ENCODE measurements at places on chromosomes 2 and 18. TPM values are rescaled to one million over a fixed set of nuclear protein-coding genes. Genes with fewer than 3 reads are reported as not detected.
A peak's percentile ranks its signal among the peaks of the same experiment; 100 is the strongest.

DNA sequence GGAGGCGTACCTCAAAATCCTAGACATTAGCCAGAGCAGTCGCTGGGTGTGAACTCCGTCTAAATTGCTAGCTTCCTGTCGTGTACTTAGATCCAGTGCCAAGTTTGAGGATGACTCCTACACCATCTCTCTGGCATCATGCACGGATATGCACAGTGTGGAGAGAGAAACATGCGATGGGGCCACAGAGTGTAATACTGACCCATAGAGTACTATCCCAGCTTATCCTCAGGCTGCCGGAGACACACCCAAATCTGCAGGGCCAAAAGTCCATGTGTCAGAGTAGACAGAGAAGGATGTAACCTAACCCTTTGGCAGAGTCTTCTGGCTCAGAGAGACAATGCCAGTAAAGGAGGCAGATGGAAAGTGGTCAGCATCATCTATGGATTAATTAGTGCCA lies 84.2 kb downstream of the ARL4C start:
- DNase-seq: no peak
- H3K4me1 ChIP-seq: peaks cover 59% of the 10 kb centered on the region
- H3K27me3 ChIP-seq: no peaks in the 10 kb centered on the region
- no peak overlapping the region for H3K4me3 ChIP-seq

DNA sequence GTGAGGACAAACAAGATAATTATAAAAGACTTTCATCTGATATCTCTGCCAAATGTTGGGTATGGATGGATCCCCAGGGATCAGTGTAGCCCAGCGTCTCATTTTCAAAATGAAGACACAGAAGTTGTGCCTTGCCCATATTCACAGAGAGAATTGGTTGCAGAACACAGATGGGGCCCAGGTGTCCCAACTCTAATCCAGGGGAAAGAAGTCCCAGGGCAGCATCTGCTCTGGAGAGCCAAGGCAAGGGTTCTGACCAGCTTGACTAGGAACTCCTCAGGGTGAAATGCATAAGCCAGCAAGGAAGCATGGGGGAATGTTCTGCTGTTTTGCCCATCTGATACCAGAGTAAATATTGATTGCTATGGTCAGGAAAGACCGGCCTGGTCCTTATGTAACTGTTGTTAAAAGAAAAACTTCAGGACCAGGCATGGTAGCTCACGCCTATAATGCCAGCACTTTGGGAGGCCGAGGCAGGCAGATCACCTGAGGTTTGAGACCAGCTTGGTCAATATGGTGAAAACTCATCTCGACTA lies 68.7 kb upstream of the CABLES1 start:
- no peak overlapping the region for H3K27ac ChIP-seq
- no peaks in the 10 kb centered on the region for H3K27me3 ChIP-seq
- DNase-seq: no peak
- peaks cover 43% of the 10 kb centered on the region for H3K4me1 ChIP-seq
- no peak overlapping the region for H3K4me3 ChIP-seq

DNA sequence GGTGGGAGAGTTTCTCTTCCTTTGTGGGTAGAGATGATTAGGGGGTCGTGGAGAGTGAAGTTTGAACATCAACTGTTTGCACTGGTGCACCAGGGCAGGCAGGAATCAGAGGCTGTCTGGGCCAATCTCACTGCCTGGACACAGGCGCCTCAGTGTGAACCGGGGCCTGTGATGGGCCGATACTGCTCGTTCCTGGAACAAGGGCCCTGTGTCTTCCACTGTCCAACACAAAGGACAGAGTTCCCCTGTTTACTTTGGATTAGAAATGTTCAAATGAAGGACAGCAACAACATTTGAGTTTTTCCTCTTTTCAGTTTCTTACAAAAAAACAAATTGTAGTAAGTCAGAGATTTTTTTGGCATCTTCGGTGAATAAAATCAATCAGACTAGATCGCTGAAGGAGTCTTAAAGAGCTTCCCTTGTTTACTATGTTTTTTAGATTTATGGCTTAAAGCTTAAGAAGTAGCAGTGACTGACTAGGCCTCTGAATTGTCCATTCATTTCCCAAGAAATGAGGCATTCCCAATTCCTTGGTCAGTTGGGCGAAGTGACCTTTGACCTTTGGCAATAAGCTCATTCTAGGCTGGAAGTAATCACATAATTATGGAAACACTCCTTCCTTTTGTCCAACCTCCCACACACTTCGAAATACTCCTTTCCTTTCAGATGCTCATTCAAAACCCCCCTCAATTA lies 11.6 kb upstream of the TGFA start:
- no peaks in the 10 kb centered on the region for H3K36me3 ChIP-seq
- no peak for DNase-seq
- peaks cover 23% of the 10 kb centered on the region for H3K27me3 ChIP-seq

GRCh38 chr2:23657371-23657770 lies 269.6 kb downstream of the ATAD2B start:
- H3K4me3 ChIP-seq: no peak overlapping the region
- H3K36me3 ChIP-seq: no peaks in the 10 kb centered on the region
- no peak for DNase-seq
- H3K27ac ChIP-seq: no peak overlapping the region

DNA sequence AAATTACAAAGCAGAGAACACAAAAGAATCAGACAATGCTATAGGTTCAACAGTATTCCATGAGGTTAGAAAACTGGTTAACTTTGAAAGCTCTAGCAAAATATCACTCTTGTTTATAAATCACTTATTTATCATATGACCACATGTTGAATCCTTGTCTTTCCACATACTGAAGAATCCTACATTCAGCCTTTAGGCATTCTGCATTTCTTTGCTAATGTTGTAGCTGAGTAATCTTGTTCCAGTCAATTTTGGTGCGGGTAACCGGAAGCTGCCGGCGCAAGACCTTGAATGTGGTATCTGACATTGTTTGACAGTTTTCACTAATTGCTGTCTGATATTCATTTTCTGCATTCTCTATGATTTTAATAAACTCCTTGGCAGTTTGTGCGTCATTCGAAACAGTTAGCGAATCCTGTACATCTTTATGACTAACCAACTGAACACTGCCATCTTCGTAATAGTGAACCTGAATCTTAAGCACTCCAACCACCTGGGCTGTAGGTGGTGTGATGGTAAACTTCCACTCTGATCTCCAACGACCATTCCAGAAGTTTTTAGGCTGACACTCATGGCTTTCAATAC lies 154.1 kb downstream of the BAZ2B start:
- H3K27ac ChIP-seq: no peak overlapping the region
- no peak for DNase-seq
- H3K27me3 ChIP-seq: no peaks in the 10 kb centered on the region

GRCh38 chr2:2860589-2861300 lies 516.9 kb downstream of the EIPR1 start:
- H3K36me3 ChIP-seq: no peaks in the 10 kb centered on the region
- no peaks in the 10 kb centered on the region for H3K27me3 ChIP-seq
- DNase-seq: no peak
- no peak overlapping the region for H3K4me3 ChIP-seq
- no peaks in the 10 kb centered on the region for H3K4me1 ChIP-seq

- peaks cover 36% of the 10 kb centered on the region for H3K36me3 ChIP-seq
- H3K27me3 ChIP-seq: no peaks in the 10 kb centered on the region
- peak overlapping the region; percentile 6 for H3K27ac ChIP-seq
- no peak overlapping the region for H3K4me3 ChIP-seq
- no peak for DNase-seq
Observed at GRCh38 chr2:37153224-37153623, 3.6 kb downstream of the EIF2AK2 start.

DNA sequence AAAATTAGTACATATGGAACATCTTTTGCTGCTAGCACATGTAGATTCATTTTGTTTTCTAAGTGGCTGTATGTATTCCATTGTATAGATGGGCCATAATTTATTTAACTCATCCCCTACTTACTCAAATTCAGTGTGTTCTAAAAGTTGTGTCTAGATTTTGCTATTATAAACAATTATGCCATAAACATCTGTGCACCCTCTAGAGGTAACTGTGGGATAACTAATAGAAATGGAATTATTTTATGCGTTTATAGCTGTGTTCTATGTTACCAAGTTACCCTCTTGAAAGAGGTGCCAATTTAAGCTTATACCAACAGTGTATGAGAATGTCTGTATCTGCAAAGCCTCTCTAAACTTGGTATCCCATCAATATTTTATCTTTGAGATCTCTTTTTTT lies 100.4 kb downstream of the MMADHC start:
- H3K27ac ChIP-seq: no peak overlapping the region
- H3K4me1 ChIP-seq: no peaks in the 10 kb centered on the region
- DNase-seq: no peak
- no peak overlapping the region for H3K4me3 ChIP-seq
- no peaks in the 10 kb centered on the region for H3K36me3 ChIP-seq

- H3K27ac ChIP-seq: no peak overlapping the region
- peaks cover 59% of the 10 kb centered on the region for H3K4me1 ChIP-seq
- H3K4me3 ChIP-seq: no peak overlapping the region
- H3K36me3 ChIP-seq: peaks cover 29% of the 10 kb centered on the region
- no peaks in the 10 kb centered on the region for H3K27me3 ChIP-seq
- no peak for DNase-seq
Observed at GRCh38 chr2:241107031-241107783, 5.1 kb upstream of the MTERF4 start.

ZNF385B gene
- total RNA-seq: not detected

DNA sequence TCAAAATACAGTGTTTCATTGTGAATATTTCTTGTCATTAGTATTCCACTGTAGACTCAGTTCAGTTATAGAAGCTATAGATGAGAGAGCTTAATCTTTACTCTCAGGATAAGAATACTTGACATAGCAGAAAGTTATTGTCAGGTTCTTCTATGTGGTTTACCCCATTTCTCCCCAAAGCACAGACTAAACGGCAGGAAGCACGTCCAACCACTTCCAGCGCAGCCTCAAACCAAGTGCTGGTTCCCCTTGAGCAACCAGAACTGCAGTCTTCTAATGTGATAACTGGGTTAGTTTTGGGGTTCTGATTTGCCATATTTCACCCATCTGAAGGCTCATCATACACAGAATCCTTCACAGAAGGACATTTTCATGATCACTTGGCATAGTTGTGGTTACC lies 324.7 kb downstream of the SLC8A1 start:
- H3K4me3 ChIP-seq: no peak overlapping the region
- no peaks in the 10 kb centered on the region for H3K27me3 ChIP-seq
- DNase-seq: no peak
- no peaks in the 10 kb centered on the region for H3K4me1 ChIP-seq
- no peak overlapping the region for H3K27ac ChIP-seq

DNA sequence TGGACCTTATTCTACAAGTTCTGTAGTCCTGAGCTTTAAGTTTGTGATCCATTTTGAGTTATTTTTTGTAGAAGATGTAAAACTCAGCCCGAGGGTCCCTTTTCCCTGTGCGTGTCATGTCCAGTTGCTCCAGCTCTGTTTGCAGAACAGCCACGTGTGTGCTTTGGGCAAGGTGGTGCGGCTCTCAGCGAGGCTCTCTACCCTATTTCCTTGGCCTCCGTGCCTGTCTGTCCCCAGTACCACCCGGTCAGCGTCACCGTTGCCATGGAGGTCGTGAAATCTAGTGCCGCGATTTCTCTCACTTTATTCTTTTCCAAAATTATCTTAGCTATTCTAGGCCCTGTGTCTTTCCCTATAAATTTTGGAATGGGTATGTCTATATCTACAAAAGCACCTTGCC lies 141.0 kb upstream of the CTDP1 start:
- no peak for DNase-seq
- no peaks in the 10 kb centered on the region for H3K27me3 ChIP-seq
- H3K4me1 ChIP-seq: no peaks in the 10 kb centered on the region
- no peak overlapping the region for H3K27ac ChIP-seq
- H3K36me3 ChIP-seq: peaks cover 6% of the 10 kb centered on the region
- H3K4me3 ChIP-seq: no peak overlapping the region

DNA sequence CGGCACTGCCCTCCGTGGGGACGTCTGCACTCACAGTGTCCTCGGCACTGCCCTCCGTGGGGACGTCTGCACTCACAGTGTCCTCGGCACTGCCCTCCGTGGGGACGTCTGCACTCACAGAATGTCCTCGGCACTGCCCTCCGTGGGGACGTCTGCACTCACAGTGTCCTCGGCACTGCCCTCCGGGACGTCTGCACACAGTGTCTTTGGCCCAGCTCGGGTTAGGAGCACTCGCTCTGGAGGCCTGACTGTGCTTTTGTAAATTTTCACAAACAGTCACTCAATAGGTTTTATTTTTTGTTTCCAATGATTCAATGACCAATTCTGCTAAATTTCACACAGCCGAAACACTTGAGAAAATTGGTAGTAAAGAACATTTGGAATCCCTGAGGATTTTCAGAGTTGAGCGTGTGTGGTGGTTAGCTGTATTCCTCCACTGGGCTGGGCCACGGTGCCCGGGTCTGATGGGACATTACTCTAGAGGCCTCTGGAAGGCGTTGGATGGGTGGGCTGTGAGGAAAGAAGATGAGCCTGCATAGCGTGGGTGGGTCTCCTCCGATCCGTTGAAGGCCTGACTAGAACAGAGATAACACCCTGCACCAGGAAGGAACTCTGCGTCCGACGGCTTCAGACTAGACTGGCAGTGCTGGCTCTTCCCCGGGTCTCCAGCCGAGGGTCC lies 134.8 kb downstream of the RTP5 start:
- H3K27me3 ChIP-seq: no peaks in the 10 kb centered on the region
- H3K4me1 ChIP-seq: no peaks in the 10 kb centered on the region
- no peak overlapping the region for H3K27ac ChIP-seq
- no peaks in the 10 kb centered on the region for H3K36me3 ChIP-seq
- no peak for DNase-seq

DNA sequence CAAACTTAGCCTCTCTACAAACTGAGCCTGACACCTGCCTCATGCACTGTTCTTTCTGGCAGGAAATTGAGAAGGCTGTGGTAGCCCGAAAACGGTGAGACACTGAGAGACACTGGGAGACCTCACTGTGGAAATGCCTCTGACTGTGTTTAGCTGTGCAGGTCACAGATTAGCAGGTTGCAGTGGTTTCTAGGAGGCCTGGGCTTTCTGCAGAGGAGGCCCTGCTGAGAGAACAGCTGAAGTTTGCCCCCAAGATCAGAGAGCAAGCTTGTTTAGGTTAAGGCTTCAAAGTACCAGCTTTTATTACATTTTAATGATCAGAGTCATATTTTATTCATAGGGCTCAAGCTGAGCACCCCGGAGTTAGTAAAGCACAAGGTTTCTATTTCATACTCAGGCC lies 68.7 kb upstream of the LYPD6 start:
- no peaks in the 10 kb centered on the region for H3K4me1 ChIP-seq
- H3K27me3 ChIP-seq: peaks cover 31% of the 10 kb centered on the region
- no peaks in the 10 kb centered on the region for H3K36me3 ChIP-seq

DNA sequence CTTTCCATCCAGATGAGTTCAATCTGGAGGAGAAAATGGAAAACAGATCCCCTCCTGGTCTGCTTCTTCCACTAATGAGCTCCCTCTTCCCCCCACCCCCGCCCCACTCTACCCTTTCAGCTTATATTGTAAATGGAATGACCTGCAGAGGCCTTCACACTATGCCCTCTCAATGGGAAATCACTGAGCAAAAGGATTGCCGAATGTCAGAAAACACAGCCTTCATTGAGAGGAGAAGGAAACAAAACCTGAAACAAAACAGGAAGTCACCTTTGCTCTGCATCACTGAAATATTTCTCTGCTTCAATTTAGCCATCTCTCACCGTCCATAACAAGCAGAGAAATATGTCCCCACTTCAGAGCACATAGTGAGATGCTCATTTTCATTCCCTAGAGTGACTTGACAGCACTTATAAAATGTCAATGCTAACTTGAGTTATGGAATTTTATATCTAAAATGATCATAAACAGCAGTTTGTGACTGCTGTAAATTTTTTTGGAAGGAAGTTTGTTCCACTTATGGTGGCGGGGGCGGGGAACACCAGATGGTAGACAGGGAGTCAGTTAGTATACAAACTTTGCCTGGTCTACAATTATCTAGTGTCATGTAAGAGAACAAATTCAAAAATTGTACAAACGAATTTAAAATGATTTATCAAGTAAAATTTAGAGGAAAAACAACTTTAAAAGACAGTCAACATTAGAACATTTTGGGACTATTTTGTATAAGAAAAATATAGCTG lies 1.8 kb upstream of the FRZB start:
- no peaks in the 10 kb centered on the region for H3K36me3 ChIP-seq
- no peak overlapping the region for H3K27ac ChIP-seq
- H3K4me1 ChIP-seq: peaks cover 24% of the 10 kb centered on the region
- peaks cover 58% of the 10 kb centered on the region for H3K27me3 ChIP-seq
- no peak overlapping the region for H3K4me3 ChIP-seq

PLCL1 gene
- total RNA-seq: not detected

Data from activated B cell treated with CpG ODN at 0.5 μM for 24 hours (primary cell).